ENCODE measurements at places on chromosomes 6 and 20. TPM values are rescaled to one million over a fixed set of nuclear protein-coding genes. Genes with fewer than 3 reads are reported as not detected.

DNA sequence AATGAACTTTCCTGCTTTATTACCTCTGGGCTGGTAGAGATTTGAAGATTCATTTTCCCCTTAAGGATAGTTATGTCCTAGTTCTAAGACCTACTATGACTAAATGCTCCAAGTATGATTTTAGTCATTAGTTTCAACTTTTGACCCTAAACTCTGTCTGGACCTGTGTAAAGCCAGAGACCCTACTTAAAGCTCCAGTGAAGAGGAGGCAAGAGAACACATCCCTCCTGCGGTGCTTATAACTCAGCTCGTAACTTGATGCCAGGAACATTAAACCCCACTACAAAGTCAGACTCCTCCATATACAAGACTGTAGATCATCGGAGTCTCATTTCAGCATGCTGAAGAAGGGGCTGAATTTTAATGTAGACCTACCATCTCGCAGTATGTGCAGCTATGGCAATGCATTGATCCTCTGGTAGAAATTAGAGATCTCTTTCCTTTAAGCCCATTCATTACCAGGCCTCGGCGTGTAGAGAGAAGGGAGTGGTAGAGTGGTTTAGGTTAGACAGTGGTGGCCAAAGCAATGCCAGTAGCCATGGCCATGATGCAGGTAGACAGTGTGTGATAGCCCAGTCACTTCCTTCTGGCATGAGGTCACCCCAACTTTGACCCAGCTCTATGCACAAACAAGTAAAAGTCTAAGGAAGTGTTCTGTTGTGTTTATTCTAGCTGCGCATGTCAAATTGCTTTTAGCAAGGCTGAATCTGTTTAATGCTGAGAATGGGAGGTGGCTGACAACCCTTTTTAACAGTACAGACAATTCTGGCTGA is 34.8 kb upstream of the MYB start:
- no peak for DNase-seq

GRCh38 chr6:162151021-162151665 is 576.4 kb downstream of the PRKN start:
- no peak for DNase-seq

The ID1 gene
- total RNA-seq, result 149 TPM

The ZNF391 gene
- total RNA-seq, result 0.69 TPM

DNA sequence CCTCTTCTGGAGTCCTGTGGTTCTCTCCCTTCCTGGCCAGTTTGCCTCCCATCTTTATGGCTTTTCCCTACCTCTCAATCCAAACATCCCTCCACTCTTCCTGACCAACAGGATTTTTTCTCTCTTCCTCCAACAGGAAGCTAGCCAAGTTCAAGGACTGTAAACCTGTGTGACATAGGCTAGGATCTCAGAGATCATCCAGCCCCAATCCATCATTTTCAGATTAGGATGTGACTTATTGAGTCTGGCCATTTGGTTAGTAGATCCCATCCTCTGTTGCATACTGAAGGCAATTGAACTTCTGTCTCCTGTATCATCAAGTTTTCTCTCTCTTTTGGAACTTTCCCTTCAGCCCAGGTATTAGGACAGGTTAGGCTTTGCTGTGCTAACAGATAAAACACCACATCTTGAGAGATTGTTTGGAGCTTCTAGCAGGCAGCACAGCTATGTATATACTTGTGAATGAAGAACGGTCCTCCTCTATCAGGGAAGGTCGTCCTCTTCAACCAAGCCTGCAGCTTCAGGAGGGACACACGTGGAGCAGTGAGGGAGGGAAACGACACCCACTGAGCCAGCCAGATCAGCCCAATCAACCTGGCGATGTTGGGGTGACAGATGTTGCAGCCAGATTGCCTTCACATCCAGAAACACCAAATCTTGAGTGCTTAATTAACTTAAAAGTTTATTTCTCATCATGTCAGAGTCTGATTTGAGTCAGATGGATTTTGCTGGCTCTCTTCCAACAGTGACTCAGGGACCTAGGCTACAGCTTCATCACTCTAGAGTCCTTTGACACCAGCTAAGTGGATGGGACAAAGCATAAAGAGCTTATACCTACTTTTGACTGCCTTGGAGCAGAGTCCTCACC is 106.8 kb downstream of the GJA10 start:
- DNase-seq, result no peak

GRCh38 chr6:35554811-35555210 is 42.1 kb upstream of the TULP1 start:
- DNase-seq, result no peak

GRCh38 chr6:157528931-157529653 is 148.1 kb downstream of the ZDHHC14 start:
- no peak for DNase-seq

DNA sequence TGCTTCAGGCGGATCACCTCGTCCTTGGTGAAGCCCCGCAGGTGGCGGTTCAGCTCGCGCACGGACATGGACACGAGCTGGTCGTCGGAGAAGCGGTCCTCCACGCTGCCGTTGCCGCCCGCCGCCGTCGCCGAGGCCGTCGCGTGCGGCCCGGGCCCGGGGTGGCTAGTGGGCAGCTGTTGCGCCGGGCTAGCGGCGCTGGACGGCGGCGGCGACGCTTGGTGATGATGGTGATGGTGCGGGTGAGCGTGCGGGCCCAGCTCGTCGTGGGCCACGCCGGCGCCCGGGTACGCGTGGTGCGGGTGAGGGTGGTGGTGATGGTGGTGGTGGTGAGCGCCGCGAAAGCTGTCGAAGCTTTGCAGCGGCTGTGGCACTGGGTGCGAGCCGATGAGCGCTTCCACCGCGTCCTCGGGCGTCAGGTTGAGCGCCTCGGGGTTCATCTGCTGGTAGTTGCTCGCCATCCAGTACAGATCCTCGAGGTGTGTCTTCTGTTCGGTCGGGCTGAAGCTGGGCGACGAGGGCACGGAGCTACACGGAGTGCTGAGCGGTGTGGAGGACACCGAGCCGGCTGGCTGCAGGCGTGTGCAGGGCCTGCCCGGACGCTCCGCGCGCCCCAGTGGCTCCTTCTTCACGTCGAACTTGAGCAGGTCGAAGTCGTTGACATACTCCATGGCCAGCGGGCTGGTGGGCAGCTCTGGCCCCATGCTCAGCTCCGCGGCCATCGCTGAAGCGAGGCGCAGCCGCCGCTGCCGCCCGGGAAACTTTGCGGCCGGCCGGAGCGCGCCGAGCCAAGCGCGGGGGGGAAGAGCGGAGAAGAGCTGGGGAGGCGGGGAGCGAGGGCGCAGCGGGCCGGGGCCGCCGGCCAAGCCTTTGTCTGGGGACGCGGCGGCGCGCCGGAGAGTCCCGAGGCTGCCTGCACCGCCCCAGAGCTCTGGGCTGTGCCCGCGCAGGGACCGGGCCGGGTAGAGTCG is 622 bp downstream of the MAFB start:
- DNase-seq, result no peak

Data from heart left ventricle (tissue), 16 donors.